Stimulated activated CD8-positive, alpha-beta memory T cell treated with anti-CD3 and anti-CD28 coated beads, Interleukin-4, amount 100 ng/mL, for 4 hours (primary cell): ENCODE measurements at places on chromosomes 12 and 14.

GRCh38 chr14:71539650-71540285, 392.5 kb upstream of the RGS6 start:
- no peak for DNase-seq

GRCh38 chr12:45803111-45803510, 73.6 kb downstream of the ARID2 start:
- DNase-seq: no peak

- no peak for DNase-seq
Observed at GRCh38 chr12:3617565-3617964, 126.6 kb downstream of the PRMT8 start.

GRCh38 chr12:106074361-106074705, 64.4 kb downstream of the NUAK1 start:
- DNase-seq: no peak

DNA sequence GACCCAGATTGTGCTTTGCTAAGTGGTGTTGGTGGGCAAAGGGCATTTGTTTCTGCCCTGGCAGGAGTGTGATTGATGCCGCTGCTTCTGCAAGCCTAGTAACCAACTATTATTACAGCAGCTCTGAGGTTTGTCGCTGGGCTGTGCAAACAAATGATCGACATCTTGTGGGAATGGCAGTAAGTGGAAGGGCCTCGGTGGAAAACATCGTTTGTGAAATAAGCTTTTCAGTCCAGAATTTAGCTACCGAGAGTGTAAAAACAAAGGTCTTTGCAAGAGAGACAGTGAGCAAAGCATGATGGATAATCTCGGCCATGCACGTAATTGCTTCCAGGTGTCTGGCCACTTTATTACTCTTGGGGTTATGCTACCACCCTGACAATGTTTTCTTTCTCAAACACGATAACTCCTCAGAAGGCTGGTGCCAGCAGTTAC, 397.7 kb upstream of the PRICKLE1 start:
- no peak for DNase-seq

GRCh38 chr14:102900631-102901571, 21.6 kb upstream of the AMN start:
- DNase-seq: no peak
